ENCODE measurements at places on chromosomes 1 and 21. TPM values are rescaled to one million over a fixed set of nuclear protein-coding genes. Genes with fewer than 3 reads are reported as not detected.

The GNAT2 gene
- not detected for total RNA-seq

The RYR2 gene
- total RNA-seq: not detected

- DNase-seq: no peak
Measured at GRCh38 chr1:96048572-96049212, 672.9 kb upstream of the PTBP2 start.

GRCh38 chr1:61332196-61332753 lies 249.9 kb downstream of the NFIA start:
- DNase-seq: no peak

The MMP23B gene
- 3.2 TPM for total RNA-seq

DNA sequence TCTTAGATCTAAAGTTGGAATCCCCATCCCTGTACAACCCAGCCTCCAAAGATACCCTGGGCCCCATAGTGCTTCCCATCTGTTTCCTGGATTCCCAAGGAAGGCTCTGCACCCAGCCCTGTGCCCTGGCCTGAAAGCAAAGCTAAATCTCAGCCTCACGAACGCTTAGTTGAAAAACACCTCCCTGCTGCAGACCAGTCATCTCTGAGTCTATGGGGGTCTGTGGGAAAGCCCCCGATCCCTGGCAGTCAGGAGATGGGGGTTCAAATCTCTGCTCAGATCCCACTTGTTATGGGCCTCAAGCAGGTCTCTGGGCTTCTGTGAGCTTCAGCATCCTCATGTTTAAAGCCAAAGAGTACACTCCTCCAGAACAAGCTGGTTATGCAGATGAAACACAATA lies 210.5 kb upstream of the GRIK3 start:
- DNase-seq: no peak

DNA sequence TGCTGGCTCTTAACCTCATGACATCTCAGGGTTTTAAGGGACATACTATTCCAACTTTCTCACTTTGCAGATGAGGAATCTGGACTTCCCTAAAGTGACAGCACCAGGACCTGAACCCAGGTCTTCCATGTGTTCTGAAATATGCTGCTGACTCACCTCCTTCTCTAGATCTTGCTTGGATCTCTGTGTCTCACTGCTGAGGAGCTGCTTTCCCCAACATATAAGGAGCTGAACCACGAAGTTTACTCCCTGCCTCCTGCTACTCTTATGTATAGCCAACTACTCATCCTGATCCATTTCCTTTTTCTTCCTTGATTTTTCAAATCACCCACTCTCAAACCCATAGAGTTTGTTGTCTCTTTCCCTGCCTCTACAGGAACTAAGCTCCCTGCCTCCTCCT lies 38.2 kb downstream of the ALG14 start:
- no peak for DNase-seq

- DNase-seq: no peak
Measured at GRCh38 chr1:224510880-224511645, 76.5 kb upstream of the WDR26 start.

The MAP3K21 gene
- 0.53 TPM for total RNA-seq
